Lower leg skin (tissue), 4 donors: ENCODE measurements at places on chromosomes 3 and 15.

DNA sequence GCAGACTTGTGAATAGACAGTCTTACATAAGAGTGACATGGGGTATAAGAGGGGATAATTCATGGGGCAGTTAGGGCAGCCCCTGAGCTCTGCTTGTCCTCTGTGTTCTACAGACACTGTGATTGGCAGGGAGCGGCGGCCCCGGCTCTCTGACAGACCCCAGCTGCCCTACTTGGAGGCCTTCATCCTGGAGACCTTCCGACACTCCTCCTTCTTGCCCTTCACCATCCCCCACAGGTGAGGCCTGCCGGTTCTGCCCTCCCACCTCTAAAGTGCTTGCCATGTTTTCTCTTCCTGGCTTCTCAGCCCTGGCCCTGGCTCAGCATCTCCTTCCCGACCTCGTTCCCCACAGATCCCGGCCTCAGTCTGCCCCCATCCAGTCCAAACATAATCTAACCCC, 3.4 kb downstream of the CYP1A2 start:
- no peak for DNase-seq

DNA sequence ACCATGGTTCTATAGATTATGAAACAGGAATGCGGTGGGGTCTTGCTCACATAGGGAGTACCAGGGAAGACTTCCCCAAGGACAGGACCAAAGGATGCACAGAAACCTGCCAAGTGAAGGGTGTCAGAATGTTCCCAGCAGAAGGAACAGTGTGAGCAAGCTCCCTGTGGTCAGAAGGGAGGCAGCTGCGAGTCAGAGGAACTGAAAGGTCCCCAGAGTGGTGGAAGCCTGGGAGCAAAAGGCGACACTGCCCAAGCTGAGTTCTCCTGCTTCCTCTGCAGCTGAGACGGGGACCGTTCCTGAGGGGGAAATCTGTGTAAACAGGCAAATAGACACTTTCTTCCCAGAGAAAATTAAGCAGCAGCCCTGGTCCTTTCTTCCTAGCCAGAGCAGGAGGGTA, 14.2 kb upstream of the SLC6A6 start:
- DNase-seq: no peak

GRCh38 chr3:39468108-39468436, 592 bp downstream of the MOBP start:
- DNase-seq: no peak

GRCh38 chr15:101307048-101307896, 12.2 kb upstream of the SNRPA1 start:
- no peak for DNase-seq

DNA sequence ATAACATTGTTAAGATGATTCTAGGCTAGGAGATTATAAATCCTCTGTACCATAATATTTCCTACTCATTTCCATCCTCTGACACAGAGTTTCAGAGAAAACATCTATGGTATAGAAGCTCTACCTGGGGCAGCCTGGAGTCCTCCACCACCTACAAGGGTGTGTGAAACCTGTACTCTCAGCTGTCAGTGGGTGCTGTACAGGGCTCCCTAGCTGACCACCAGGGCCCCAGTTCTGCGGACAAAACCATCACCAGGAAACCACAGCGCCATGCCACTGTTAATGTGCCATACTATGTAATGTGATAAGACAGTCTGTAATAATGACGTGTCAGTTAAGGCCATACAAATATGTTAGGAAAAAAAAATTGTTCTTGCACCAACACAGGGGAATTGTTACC, 7.1 kb downstream of the RORA start:
- no peak for DNase-seq

DNA sequence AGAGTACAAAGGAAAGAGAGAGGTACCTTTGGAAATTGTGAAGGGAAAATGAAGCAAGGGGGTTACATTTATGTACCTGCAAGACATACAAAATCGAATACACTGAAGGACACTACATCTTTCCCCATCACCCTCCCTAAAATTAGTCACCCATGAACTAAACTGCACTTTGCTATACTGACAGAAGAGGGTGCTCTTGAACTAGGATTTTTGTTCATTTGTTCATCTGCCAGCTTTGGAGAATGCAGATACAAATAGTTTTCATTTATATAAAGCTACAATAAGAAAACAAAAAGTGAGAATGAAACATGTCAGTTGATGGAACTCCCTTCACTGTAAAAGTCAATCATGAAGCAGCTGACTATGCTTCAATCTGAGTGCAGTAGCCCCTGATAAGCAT, 55.7 kb downstream of the PCCB start:
- no peak for DNase-seq

DNA sequence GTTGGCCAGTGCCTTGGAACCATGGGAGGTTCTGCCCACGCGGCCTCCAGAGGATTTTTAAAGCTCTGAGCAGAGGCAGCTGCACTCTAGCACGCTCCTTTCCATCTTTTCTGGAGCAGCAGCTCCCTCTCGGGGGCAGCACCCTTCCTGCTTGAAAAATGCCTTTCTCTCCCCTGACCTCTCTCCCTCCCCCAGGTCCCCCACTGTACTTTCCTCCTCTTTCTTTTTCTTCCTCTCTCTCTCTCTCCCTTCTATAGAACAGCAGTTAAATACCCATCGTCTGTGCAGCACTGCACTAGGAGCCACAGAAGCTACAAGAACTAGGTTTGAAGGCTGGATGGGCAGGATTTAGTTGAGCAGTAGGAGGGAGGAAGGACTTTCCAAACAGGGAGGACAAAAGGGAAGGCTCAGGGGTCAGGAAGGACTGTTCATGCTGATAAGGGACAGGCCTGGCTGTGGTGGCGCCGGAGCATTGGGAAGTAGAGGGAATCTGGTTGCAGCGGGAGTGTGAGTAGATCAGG, 4.4 kb downstream of the ALPK3 start:
- DNase-seq: peak; percentile 69

GRCh38 chr15:63189941-63190768, 749 bp downstream of the RAB8B start:
- DNase-seq: no peak

GRCh38 chr3:61718565-61718964, 157.2 kb downstream of the PTPRG start:
- DNase-seq: no peak

- DNase-seq: no peak
These were observed 364.1 kb downstream of the MFSD1 start for GRCh38 chr3:159165961-159166360.

GRCh38 chr3:152826476-152826875, 8.5 kb upstream of the P2RY1 start:
- no peak for DNase-seq

- DNase-seq: no peak
These were observed 603.0 kb upstream of the ROBO2 start for GRCh38 chr3:76436894-76437293.

DNA sequence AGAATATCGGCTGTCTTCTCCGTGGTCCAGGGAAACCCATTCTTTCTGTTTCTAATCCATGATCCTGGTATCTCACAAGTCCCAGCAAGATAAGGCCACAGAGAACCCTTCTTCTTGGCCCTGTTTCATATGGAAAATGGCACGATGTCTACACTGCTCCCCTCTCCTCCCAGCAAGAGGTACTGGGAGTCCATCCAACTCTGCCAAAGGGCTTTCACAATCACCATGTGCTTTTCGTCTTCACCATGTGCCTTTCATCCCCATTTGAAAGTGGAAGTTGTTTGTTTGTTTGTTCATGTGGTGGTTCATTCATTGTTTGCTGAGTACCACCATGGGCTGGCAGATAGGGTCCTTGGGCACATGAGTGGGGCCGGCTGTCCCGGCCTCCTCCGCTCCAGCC, 5.5 kb downstream of the ITIH3 start:
- DNase-seq: no peak

GRCh38 chr15:20645956-20646355, 104.4 kb upstream of the GOLGA6L6 start:
- peak; percentile 65 for DNase-seq

DNA sequence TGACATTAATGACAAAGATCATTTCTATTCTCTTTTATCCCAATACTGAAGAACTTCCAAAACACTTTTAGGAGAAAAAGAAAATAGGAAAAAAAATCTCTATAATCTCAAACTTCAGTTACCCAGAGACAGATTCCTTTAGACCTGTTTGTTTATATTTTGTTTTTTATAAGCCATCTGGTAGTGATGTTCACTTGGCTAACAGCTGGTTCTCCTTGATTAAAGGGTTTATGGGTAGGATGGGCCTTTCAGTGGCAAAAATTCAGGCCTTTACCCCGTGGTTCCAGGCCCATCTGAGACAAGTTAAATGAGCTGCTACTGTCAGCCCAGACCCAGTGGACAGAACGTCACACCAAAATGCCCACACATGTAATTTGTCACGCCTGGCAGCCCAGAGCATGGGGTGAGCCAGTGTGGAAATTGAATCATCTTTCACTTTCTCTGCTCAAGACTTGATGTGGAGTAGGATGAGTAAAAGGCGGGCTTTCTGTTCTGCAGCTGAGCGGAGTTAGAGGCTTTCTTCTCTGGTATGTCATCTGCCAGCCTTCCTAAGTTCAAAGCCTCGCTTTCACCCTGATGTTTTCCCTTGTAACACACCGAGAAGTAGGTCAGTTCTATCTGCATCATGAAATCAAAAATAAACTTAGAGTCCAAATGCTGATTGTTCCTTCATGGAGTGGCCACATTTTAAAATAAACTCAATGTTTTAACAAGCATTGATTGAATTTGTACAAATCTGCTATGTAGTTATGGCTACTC, 62.5 kb upstream of the SKOR1 start:
- DNase-seq: no peak

- no peak for DNase-seq
These were observed 61.5 kb downstream of the CYFIP1 start for GRCh38 chr15:22918596-22919140.

DNA sequence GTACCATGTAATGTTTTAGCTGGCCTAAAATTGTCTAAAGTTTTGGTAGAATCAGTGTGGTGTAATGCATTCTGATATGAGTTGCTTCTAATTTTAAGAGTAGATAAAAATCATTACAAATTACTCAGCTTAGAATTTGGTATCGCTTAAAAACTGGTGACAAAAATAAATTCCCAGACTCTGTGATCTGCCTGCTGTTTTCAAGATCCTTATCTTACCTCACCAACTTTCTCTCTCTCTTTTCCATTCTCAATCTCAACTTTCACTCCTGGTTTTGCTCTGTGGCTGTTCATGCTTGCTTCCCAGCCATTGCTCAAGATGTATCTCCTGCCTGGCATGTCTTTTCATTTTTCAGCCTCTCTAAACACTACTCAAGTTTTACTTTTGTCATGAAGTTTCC, 45.7 kb downstream of the TCF12 start:
- DNase-seq: no peak

DNA sequence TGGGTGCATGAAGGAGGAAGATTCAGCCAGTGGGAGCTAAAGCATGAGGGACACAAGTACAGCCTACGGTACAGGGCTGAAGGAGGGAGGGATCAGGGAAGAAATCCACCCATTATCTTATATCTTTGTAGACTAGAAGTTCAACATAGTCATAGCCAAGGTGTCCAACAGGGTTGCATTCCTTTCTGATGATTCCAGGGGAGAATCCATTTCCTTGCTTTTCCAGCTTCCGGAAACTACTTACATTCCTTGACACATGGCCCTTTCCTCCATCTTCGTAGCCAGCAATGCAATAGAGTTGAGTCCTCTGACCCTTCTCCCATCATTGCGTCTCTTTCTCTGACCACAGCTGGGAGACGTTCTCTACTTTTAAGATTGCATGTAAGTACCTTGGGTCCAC, 471.0 kb upstream of the SEMA6D start:
- DNase-seq: no peak

DNA sequence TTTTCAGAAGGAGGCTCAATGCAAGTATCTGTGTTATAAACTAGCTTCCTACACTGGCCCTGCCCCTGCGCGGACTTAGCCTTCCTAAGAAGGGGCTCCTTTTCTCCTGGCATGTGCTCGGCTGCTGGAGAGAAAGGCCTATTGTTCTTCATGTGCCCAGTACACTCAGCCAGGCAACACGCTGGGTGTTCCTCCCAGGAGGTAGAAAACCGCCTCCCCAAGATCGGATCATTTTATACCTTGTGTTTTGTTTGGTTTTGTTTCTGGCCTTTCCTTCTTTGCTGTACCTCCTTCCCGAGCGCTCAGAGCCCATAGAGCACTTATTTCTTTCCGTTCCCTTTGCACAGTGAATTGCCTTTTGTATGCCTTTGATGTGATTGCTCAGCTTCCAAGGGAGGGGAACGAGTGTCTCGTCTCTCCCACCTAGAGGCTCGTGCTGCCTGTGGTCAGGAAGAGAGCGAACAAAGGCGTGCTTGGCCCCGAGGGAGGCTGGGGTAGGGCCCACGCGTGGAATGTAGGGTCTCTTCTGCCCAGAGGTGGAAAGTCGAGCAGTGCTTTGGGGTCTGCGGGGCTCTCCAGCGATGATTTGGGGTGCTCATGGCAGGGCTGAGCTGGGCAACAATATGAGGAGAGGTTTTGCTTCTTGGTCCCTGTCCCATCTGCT, 30.0 kb downstream of the CCNL1 start:
- no peak for DNase-seq
